Left kidney (tissue), 8 donors: ENCODE measurements at places on chromosomes 7 and 10. TPM values are rescaled to one million over a fixed set of nuclear protein-coding genes. Genes with fewer than 3 reads are reported as not detected.

DNA sequence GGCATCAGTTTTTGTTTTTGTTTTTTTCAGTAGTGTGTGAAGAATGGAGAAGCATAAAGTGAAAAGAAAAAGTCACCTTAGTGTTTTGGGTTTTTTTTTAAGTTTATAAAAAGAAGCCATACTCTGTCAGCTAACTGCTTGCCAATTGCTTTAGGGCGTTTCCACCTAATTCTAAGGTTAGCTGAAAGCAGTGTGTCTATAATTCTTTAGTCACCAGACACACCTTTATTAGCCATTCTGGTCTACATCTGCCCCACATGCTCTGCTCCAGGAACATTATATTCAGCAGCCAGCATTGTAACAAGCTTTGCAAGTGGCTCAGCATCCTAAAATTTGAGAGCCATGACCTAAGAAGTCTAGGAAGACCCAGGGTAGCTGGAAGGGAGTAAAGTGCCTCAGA lies 14.1 kb upstream of the SLC16A12 start:
- DNase-seq: no peak

DNA sequence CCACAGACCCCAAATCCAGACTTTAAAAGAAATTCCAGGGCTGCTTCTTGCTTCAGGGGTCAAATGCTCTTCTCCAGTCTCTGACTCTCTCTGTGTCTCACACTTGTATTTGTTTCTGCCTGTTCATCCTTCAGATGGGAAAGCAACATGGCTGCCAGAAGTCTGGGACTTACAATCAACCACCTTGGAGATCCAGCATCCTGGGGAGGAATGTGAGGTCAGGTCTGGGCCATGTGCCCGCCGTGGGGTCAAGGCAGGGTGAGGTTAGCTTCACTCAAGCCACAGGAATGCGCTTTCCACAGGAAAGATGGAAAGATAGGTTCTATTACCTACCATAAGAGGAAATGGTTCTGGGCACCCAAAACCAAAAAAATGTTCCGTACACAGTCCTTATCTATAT lies 34.3 kb upstream of the NPVF start:
- DNase-seq: no peak

GRCh38 chr7:101720324-101720723 lies 91.2 kb upstream of the MYL10 start:
- DNase-seq: no peak

DNA sequence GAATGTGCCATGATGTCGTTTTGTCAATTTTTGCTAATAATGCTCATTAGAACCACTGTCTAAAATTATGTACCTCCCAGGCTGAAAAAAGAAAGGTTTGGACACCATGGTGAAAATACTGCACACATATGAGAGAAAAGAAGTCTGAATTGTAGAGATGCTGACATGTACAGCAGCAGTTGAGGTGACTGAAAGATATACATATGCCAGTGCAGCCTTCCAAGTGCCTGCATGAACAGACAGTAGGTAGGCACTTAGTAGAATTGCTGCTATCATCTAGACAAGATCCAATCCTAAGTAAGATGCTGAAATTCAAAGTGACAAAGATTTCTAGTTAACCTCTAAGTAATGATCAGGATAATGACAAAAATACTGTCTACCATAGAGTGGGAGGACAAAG lies 86.9 kb downstream of the SLC13A1 start:
- no peak for DNase-seq

GRCh38 chr7:100430493-100431285 lies 1.1 kb downstream of the MEPCE start:
- DNase-seq: no peak

DNA sequence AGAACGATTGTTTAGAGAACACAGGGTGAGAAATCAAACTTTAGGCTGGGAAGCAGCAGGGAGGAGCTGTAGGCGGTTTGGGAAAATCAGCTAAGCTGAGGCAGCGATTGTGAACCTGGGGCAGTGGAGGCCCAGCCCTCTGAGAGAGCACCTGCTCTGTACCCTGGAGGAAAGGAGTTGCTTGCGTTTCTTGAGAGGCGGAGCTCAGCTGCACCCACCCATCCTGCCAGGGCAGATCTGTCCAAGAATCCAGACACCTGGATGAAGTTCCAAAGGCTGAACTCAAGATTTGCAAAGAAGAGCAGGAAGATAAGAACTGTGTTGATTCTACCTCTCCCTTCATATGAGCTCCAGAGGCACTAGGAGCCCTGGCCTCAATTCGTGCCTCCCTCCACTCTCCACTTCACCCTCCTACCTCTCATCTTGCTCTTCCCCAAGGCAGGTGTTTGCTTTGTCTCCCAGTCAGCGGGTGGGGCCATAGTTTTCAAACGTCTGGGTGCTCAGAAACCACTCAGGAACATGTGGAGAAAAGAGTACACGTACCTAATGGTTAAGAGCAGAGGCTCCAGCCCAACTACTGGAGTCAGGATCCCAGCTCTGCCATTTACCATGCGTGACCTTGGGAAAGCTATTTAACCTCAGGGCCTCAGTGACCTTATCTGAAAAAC lies 21.5 kb upstream of the TMEM213 start:
- DNase-seq: no peak

DNA sequence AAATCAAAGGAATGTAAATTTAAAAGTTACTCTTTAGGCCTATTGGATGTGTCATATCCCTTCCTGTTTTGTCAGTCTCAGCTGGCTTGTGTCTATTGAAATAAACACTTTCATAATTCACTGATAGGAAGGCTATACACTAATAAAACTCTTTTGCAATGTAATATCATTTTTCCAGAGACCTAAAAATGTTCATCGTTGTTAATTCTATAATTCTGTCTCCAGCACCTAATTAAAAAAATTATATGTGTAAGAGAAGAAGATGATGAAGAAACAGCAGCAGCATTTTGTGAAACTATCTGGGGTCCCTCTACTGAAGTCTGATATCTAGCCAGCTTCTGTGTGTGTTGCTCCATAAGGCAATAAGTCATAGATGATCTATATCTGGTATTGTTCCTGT lies 602.7 kb downstream of the ETV1 start:
- no peak for DNase-seq

DNA sequence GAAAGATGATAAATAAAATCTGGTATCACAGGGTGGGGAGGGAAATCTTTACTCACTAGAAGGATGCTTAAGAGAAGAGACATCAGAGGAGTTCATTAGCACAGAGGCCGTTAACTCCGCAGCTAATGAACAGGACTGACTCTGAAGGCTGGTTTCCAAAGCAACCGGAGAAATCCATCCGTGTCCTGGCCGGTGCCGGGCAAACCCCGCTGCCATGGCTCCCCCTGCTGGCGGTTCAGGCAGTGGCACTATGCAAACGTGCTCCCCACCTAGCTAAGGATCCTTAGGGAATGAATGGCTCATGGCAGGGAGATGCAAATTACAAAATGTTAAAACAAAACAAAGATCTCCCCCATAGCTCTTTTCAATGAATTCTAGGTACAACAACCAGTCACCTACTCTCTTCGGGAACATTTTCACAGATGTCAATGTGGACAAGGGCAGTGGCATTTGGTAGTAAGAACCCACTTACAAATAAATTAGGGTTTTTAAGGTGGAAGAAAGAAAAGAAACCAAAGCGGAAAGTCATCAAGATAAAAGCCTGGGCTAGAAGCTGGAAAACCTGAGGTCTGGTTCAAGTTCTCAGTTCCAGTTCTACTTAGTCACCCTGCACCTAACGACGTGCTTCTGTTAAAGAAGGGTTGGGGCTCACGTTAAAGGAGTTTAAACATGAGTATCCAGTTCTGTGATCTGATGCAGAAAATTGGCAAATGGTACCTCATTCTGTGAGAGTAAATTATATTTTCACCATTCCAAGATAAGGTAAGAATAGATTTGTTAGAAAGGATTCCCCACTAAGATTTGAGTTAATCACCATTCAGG lies 138.2 kb downstream of the SVIL start:
- DNase-seq: peak; percentile 55

GRCh38 chr10:116155191-116155590 lies 117.8 kb downstream of the GFRA1 start:
- DNase-seq: no peak

GRCh38 chr10:31660300-31660699 lies 268.3 kb downstream of the ARHGAP12 start:
- DNase-seq: no peak

DNA sequence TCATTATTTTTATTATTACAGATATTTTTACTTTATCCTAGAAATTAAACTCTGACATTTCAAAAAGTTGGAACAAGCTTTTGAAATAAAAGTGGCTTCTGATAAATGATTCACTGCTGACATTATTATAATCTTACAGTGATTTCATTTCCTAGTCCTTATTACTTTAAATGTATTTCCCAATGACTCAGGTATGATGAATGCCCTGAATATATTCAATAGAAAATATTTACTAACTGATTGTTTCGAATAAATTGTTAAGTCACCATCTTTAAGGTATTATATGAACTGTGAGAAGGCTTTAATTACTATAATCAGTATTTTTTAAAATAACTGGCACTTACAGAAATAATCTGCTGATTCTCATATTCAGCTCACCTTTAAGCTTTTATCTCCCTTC lies 21.6 kb downstream of the DKK1 start:
- DNase-seq: no peak

- no peak for DNase-seq
Observed at GRCh38 chr10:47311193-47311931, 10.9 kb upstream of the GDF2 start.

DNA sequence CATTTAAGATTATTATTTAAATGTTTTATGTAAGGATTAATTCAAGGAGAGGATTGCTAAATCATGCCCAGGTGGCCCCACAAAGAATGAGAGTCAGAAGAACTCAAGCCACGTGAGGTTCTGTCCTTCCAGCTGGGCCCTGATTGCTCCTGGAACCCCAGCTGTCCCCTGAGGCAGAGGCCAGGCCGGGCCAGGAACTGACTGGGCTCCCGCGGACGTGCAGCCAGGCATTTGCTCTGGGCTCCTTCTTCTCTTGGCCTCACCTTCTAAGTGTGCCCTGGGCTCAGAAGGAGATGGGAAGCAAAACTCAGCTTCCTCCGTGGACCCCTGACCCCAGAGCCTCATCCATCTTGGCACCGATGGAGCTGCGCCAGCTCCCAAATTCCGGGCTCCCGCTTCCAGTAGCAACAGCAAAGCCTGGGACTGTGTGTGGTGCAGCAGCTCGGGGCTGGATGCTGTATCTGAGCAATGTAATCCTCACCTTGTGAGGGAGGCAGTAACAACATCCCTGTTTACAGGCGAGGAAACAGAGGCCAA lies 250.6 kb upstream of the PPP2R2D start:
- no peak for DNase-seq

DNA sequence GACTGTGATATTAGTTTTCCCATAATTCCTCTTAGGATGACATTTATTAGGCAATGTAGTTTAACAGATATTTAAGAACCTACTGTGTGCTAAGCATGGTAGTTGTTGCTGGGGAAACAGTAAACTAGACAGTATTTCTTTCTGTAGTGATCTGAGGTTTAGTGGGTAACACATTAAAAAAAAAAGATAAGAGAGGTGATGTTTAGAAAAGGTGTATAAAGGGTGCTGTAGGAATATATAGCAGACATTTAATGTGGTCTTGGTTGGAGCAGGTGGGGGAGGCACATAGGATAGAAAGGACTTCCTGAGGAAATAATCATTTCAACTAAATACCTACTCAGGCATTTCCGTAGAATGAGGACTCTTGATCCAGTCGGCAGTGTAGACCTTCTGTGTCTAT lies 11.9 kb downstream of the KIF11 start:
- DNase-seq: no peak

GRCh38 chr10:6005856-6006395 lies 28.6 kb upstream of the IL15RA start:
- no peak for DNase-seq

DNA sequence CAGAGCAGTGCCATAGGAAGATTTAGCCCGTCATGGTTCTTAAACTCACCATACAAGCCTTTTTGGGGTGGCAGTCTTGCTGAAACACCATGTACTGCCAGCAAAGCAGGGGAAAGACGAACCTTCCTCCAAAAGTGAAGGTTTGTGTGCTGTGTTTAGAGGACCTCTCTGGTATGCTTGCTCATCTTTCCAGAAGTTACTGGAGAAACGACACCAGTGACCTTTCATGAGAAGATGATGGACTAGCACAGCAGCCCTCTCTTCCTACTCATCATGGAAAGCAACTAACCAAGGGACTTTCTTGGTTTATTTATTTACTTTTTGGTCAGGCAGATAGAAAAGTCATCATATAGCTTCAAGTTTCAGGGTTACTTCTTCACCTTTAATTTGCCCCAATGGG lies 247.4 kb downstream of the PTEN start:
- DNase-seq: no peak

- no peak for DNase-seq
Observed at GRCh38 chr7:99000904-99001465, 122.7 kb downstream of the TRRAP start.

DNA sequence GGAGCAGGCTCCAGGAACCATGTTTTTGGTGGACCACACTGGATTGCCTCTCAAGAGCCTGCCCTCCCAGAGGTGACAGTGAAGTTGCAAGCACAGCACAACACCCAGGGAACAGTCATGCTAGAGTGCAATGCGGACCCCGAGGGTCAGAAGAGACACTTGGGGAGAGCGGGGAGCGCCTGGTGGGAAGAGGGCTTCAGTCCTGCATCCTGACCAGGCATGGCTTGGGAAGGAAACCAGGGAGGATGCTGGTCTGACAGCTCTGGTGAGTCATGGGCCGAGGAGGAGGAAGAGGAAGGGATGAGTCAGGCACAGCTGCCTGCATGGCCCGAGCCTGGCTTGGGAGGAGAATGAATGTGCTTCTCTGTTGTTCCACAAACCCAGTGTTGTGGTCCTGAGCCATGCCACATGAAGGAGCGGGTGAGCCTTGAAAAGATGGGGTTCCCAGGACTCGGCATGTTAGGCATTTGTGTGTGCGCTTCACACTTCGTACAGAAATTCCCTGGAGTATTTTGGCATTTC lies 29.5 kb upstream of the ANKRD2 start:
- DNase-seq: no peak

DNA sequence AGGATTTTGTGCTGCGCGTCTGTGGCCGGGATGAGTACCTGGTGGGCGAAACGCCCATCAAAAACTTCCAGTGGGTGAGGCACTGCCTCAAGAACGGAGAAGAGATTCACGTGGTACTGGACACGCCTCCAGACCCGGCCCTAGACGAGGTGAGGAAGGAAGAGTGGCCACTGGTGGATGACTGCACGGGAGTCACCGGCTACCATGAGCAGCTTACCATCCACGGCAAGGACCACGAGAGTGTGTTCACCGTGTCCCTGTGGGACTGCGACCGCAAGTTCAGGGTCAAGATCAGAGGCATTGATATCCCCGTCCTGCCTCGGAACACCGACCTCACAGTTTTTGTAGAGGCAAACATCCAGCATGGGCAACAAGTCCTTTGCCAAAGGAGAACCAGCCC lies 3.3 kb downstream of the PIK3CG start:
- no peak for DNase-seq

Gene CNNM1
- polyA plus RNA-seq: 1.8 TPM

Gene FLNC
- 14.9 TPM for polyA plus RNA-seq

Gene GRID2IP
- 0.91 TPM for polyA plus RNA-seq

Gene C10orf53
- polyA plus RNA-seq: not detected

Gene CALCR
- polyA plus RNA-seq: 1.0 TPM

Gene GDF2
- polyA plus RNA-seq: not detected

Gene CC2D2B
- polyA plus RNA-seq: 3.3 TPM

Gene AKR1C1
- polyA plus RNA-seq: 15.3 TPM

Gene TRIM24
- polyA plus RNA-seq: 68.1 TPM
